ENCODE measurements at places on chromosomes 12 and 14. TPM values are rescaled to one million over a fixed set of nuclear protein-coding genes. Genes with fewer than 3 reads are reported as not detected.

- DNase-seq, result no peak
Measured at GRCh38 chr12:11269607-11270006, at the start of gene PRB3. TSS of gene PRB3 (minus strand) at chr12:11269707. CDS start at chr12:11269669, 38 bp downstream.

DNA sequence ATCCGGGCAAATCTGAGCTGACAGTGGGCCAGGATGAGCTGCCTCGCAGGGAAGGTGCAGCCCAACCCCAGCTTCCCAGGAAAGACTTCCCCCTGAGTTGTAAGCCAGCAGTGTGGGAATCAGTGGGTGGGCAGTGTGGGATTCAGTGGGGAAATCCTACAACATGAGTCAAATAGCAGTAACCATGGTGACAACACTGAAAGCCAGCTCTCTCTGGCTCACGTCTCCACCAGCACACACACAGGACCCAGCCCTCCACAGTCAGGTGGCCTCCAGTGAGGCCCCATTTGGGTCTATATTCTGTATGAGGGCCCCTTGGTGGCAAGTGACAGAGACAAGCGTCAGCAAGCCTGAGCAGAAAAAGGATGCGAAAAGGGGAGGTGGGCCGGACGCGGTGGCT is 6.0 kb upstream of the LGALS3 start:
- peak; percentile 88 for DNase-seq

DNA sequence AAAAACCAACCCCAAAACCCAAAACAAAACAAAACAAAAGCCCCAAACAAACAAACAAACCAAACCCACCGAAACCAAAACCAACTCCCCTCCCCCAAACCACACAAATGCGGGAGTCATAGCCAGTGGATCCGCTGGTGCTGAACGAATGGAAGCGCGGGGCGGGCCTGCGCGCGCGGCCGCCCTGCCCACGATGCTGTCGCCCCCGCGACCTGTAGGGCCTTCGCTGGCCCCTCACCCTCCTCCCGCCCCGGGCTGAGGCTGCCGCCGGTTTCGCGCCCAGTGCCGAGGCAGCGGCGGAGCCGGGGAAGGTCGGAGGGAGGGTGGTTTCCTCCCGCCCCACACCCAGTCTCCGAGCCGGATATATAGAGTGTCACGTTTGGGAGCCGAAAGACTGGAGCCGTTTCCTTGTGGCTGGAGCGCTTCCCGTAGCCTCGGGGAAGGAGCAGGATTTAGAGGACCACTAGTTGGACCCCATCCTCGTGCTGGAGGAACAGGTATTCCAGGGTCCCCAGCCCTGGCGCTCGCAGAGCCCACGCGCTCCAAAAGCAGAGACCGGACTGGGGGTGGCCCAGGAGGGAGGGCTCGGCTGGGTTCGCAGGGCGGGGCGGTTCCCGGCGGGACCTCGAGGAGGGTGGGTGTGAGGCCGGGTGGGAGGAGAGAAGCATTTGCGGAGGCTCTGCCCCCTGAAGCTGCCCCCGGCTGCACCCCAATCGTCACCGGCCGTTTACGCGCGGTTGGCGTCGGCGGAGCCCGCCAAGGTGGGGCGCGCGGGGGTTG is at the start of gene FAR2:
FAR2 (plus strand) TSS at position 368 of the 780 bp plus-strand sequence. CDS start 121,172 bp downstream, outside the sequence.
- DNase-seq, result peak; percentile 52

- no peak for DNase-seq
Measured at GRCh38 chr12:53102883-53103807, at the start of gene SOAT2. TSS of gene SOAT2 (plus strand) at chr12:53103486. CDS start at chr12:53103578, 92 bp downstream.

DNA sequence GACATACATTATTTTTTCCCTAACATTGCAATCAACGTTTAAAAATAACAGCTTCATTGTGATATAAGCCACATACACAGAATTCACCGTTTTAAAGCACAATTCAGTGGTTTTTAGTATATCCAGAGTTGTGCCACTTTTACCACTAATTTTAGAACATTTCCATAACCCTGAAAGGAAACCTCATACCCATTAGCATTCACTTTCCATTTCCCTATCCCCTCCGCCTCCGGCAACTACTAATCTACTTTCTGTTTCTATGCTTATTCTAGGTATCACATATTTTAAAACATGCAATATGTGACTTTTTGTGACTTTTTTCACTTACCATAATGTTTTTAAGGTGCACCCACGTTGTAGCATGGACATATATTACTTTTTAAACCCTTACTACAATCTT is 55.6 kb upstream of the ISM2 start:
- no peak for DNase-seq

- DNase-seq, result no peak
Measured at GRCh38 chr12:41459906-41460214, 271.7 kb downstream of the PDZRN4 start.

- no peak for DNase-seq
Measured at GRCh38 chr14:51697848-51698247, 46.1 kb downstream of the FRMD6 start.

GRCh38 chr12:78703820-78704525 is 160.6 kb upstream of the SYT1 start:
- DNase-seq, result peak; percentile 87

DNA sequence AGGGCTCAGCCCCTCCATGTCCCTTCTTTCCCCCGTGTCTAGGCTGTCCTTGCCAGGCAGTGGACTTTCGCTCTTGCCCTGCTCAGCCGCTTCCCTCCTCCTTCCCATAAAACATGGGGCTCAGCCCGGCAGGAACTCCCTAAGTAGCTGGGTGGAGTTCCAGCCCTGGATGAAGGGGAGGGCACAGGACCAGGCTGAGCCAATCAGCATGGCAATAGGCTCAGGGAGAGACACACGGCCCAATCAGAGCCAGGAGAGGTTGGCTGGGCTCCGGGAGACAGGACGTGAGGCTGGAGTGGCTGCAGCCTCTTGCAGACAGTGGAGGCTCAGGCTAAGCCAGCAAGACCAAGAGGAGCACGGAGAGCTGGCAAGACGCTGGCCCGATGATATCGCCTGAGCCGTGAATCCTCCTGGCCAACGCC is 54.3 kb downstream of the GALNT9 start:
- DNase-seq, result peak; percentile 23

Gene MFAP5
- 2.3 TPM for total RNA-seq

Gene OR6C65
- total RNA-seq, result not detected

Measured in SJSA1 (cell line).